Suppressor macrophage treated with lipopolysaccharide for 4 hours (primary cell): ENCODE measurements at places on chromosomes 5 and 9.

DNA sequence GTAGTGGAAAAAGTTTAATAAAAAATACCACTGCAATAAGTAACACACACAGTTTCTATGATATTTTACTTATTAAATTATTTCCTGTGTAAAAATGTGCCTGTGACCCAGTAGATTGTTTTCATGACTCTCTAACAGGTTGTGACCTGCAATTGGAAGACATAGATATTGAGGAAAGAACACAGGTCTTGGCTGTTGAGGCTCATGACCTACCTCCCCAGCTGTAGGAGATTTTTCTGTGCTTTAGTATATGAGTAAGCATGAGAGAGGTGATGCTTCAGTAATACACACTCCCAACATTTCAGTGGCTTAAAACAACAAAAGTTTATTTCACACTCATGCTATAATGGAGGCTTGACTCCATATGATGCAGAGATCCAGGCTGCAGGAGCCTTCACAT is 47.3 kb upstream of the TNC start:
- DNase-seq, result no peak

- no peak for DNase-seq
Measured at GRCh38 chr5:142612494-142613270, 73.2 kb downstream of the FGF1 start.

DNA sequence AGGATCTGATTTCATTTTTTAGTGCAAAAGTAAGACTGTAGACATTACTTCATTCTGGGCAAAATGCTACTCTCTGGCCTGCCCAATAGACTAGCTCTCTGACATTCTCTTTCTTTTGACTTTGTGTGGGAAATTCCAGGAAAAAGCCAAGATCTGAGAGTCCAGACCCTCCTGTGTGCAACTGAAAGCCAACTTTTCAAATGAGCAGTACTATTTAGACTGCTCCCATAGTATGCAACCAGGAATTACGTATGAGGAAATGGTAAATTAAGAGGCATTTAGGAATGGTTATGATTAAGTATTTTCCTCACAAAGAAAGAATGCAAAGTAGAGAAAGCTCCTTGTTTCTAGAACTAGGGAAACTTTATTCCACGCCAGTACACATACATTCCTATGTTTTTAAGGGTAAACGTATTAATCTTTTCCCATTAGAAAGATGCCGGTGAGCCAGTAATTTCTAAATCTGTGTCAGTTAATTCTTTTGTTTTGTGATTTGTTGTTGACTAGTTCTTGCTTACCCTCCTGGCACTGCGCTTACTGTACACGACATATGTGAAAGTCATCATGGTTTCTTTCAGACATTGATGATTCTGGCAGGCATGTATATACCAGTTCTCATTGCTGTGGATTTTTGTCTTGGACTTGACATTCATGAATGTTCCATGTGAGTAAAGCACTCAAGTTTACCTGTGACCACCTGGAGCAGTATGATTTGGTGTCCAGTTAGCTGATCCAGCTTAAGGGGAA is 56.0 kb downstream of the AOPEP start:
- no peak for DNase-seq

GRCh38 chr9:101450931-101451330 is 15.4 kb upstream of the ALDOB start:
- DNase-seq, result no peak

DNA sequence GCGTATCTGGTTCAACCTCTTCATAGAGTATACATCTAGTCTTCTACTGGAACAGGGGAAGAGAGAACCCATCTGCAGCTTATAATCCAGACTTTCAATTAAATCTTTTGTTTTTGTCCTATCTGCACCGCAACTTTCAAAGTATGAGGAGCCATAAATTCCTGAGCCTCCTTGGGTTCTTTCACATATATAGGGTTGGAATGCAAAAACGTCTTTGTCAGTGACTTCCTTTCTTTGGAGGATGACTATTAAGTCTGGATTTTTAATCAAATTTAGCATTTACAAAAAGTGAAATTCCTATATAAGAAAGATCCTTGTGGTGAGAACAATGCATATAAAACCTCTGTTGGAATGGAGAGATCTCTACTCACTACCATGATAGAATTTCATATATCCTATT is 370.8 kb downstream of the TMEM38B start:
- DNase-seq, result no peak

- no peak for DNase-seq
Measured at GRCh38 chr5:8333485-8333884, 464.5 kb downstream of the MTRR start.

DNA sequence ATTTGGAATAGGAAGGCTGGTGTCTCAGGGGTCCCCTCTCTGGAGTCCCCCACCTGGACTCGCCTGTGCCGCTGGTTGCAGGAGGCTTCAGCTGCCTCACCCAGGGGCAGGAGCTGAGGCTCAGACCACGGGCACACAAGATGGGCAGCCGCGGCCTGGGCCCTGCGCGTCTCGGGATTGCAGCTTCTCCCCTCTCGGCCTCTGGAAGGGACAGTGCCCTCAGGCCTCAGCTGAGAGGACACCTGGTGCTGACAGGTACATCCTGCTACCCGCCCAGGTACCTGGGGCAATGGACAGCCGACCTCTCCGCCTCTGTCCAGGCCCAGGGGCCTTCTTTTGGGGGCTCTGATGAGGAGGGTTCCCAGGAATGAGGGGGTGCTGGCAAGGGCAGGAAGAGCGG is 38.3 kb downstream of the UNC5A start:
- DNase-seq, result no peak

GRCh38 chr9:8331507-8332330 is 532.1 kb upstream of the DMAC1 start:
- no peak for DNase-seq

DNA sequence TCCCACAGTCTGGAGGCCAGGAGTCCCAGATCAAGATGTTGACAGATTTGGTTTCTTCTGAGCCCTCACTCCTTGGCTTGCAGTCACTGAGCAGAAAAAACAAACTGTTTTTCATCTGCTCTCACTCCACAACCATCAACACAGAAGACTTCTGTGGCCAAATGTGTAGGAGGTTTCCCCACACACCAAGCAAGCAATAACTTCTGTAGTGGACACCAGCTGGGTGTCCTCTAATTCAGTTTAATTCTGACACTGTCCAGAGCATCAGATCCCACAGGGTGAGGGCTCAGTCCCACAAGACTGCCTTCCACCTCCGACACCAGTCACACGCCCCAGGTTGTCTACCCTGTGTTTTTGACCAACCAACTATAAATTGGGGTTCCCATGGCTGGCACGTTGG is 209.9 kb downstream of the AOPEP start:
- no peak for DNase-seq

DNA sequence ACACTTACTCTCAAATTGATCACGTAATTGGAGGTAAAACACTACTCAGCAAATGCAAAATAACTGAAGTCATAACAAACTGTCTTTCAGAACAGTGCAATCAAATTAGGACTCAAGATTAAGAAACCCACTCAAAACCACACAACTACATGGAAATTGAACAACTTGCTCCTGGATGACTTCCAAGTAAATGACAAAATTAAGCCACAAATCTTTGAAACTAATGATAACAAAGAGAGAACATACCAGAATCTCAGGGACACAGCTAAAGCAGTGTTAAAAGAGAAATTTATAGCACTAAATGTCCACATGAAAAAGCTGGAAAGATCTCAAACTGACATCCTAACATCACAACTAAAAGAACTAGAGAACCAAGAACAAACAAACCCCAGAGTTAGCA is 540.5 kb upstream of the CDH18 start:
- DNase-seq, result no peak

GRCh38 chr5:143696921-143697320 is 115.0 kb upstream of the HMHB1 start:
- no peak for DNase-seq

- peak; percentile 34 for DNase-seq
Measured at GRCh38 chr5:131285703-131286399, 22.0 kb downstream of the CDC42SE2 start.

- DNase-seq, result no peak
Measured at GRCh38 chr5:176519810-176520720, 17.1 kb downstream of the RNF44 start.

DNA sequence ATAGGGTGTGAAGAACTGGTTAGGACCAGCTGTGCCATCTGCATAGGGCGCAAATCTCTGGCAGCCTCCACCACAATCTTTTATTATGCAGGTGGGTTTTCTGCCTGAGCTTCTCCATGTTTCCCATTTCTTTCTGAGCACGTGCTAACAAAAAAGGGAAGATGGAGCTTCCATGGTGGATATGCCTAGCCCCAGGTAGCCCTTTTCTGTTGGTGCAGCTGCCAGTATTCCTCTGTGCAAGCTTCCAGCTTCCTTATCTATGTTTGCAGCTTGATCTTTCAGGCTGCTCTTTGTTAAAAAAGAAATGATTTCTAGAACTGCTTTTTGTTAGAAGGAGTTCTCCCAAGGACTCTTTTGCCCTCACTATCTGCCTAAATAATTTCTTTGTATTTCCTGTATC is 95.0 kb upstream of the EPB41L4A start:
- DNase-seq, result no peak

- no peak for DNase-seq
Measured at GRCh38 chr5:139639619-139640380, 8.3 kb upstream of the CXXC5 start.

DNA sequence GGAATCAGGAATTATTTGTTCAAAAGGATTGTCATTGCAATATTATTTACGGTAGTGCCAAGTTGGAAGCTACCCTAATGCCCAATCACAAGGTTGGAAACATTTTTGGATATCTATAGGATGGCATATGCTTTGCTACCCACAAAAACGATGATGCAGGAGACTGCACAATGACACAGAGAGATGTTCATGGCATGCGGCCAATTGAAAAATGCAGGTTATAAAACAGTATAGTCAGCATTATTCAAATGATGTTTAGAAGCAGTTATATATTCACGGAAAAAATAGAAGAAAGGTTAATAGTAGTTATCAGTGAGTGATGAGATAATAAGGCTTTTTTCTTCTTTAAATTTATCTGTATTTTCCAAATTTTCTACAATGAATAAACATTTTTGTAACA is 5.9 kb upstream of the ACSL6 start:
- DNase-seq, result no peak

- DNase-seq, result peak; percentile 64
Measured at GRCh38 chr9:120474591-120475243, 105.2 kb downstream of the CDK5RAP2 start.

- DNase-seq, result no peak
Measured at GRCh38 chr5:62653864-62654575, 75.4 kb downstream of the LRRC70 start.

- DNase-seq, result peak; percentile 70
Measured at GRCh38 chr5:94793816-94794198, 175.3 kb downstream of the SLF1 start.

- no peak for DNase-seq
Measured at GRCh38 chr5:181047288-181047687, 7.2 kb downstream of the BTNL9 start.

- no peak for DNase-seq
Measured at GRCh38 chr5:111972548-111972947, 215.6 kb upstream of the NREP start.

GRCh38 chr9:37988602-37989001 is 80.4 kb downstream of the SHB start:
- no peak for DNase-seq

- no peak for DNase-seq
Measured at GRCh38 chr5:354581-355378, 33.3 kb downstream of the AHRR start.

DNA sequence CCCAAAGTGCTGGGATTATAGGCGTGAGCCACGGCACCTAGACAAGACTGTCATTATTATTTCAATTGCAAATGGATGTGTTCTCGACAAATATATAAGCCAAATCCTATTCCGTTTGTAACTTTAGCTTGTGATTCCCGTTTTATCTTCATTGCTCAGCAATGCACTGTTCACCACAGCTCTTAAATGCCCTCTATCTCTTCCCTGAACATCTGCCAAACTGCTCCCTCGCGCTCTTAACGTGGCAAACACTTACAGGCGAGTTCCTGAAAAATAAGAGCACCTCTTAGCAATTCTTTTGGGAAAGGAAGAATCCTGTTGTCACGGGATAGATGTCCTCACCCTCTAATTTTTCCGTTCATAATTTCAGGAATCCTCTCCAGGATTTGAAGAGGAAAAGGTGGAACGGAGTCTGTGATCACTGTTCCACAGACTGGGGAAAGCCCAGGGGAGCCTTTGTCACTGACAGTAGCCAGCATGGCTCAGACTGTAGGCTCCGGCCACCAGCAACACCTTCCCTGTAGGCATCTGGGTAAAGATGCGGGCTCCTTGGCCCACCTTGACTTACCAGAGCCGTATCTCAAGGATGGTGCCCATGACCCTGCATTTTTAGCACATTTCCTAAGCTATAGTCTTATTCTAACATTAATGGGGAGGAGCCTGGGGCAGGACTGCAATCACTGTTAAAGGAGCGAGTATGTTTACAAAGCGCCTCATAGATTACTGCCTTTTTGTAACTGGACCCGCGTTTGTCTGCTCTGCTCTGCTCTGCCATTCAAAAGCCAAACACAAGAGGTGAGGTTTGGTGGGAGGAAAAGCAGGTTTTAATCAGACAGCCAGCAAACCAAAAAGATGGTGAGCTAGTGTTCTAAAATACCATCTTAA is 20.2 kb upstream of the GNPDA1 start:
- no peak for DNase-seq

- peak; percentile 21 for DNase-seq
Measured at GRCh38 chr5:7391814-7392692, 3.9 kb upstream of the ADCY2 start.

- peak; percentile 99 for DNase-seq
Measured at GRCh38 chr5:68433923-68434879, 218.6 kb downstream of the PIK3R1 start.

DNA sequence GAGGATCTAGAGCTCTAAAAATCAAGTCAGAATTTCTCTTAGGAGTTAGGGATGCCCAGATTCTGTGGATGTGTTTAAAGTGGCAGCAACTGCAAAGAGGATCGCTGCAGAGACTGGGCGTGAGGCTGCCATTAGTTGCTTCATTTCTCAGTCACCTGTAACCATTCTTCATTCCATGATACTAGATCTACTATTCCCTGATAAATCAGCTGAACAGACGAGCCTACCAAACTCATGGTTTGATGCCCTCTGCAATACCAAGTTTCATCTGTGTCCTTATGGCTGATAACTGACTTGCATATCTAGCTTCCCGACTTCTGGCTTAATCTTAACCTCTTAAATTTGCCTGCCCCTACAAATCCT is 33.3 kb downstream of the UBE2R2 start:
- no peak for DNase-seq

DNA sequence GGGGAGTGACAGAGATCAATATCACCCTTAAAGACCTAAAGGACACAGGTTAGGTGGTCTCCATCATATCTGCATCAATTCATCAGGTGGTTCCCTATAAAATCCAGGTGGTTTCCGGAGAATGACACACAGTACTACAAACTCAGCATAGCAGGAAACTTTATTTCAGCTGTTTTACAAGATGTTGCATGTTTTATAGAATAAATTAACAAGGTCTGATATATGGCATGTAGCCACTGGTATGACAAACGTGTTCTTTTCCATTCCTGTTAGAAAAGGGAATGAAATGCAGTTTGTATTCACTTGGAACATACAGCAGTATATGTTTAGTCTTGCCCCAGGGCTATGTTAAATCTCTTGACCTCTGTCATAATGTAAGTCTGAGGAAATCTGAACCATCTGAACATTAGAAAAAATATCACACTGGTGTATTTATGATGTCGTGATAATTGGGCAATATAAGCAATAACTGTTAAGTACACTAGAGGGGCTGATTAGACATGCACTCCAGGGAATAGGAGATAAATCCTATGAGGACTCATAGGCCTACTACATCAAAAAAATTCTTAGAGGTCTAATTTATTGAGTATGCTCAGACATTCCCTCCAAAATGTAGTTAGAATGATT is 42.2 kb upstream of the TNFSF8 start:
- DNase-seq, result peak; percentile 25

- no peak for DNase-seq
Measured at GRCh38 chr5:82863266-82863665, 213.9 kb downstream of the TMEM167A start.
